ENCODE measurements at places on chromosomes 16 and 17. TPM values are rescaled to one million over a fixed set of nuclear protein-coding genes. Genes with fewer than 3 reads are reported as not detected.
A peak's percentile ranks its signal among the peaks of the same experiment; 100 is the strongest.

DNA sequence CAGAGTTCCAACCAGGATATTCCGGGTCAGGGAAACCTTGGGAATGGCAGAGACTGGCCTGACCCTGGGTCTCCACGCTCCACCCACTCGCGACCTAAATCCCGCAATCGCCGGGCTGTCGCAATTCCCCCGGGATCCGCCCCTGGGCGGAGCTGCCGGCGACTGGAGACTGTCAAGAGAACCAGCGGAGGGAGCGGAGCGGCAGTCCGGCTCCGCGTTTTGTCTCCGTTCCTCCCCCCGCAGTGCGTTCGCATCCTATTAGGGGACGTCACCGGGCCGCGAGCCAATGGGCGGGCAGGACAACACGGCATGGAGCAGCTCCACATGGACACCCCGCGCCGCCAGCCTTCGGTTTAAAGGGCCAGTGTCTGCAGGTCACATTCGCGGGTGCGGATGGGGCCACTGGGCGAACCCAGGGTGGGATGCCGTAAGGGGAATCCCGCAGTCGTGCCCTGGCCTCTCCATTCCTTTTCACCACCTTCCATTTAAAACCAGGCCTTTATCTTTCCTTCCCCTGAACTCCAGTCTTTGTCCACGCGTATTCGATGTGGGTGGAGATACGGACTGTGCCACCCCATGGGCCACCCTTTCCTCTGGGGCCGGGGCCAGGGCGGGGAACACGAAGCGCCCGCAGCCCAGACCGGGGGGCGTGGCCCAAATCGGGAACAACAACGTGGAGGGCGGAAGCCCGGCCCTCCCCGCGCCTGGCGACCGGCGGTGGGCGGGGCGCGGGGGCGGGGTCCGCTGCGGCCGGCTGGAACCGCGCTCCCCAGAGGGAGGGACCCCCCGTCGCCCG, 764 bp upstream of the MNT start:
- peak; percentile 100 for DNase-seq

GRCh38 chr16:88922114-88922825, 54.7 kb downstream of the CBFA2T3 start:
- no peak for DNase-seq

OR1A1 gene
- polyA plus RNA-seq, result not detected

GNG13 gene
- polyA plus RNA-seq, result 0.81 TPM
